Left ventricle myocardium inferior (tissue), 1 donor: ENCODE measurements at places on chromosomes 12 and 14. TPM values are rescaled to one million over a fixed set of nuclear protein-coding genes. Genes with fewer than 3 reads are reported as not detected.

Gene CDH24
- 2.1 TPM for total RNA-seq

Gene RPGRIP1
- 0.30 TPM for total RNA-seq

GRCh38 chr12:39227218-39227617, 215.7 kb downstream of the KIF21A start:
- H3K27ac ChIP-seq, result no peak overlapping the region
- H3K4me3 ChIP-seq, result no peak overlapping the region
- H3K4me1 ChIP-seq, result no peaks in the 10 kb centered on the region

Gene ADIPOR2
- 40.5 TPM for total RNA-seq

DNA sequence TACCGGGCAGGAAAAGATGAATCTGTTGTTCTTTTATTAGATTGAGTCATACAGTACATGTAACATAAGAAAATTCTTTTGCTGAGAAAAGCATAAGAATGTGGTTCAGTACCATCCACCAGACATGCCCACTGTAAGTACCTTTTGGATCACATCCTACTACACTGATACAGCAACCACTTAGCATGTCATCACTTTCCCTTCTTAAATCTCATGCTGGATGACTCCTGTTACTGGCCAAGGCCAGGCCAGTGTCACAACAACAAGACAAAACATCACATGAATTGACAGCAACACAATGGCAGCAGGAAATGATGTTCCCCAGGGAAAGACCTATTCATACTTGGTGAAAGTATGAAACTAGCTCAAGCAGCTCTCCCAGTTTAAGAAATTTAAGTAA, 46.4 kb downstream of the STXBP6 start:
- no peaks in the 10 kb centered on the region for H3K27me3 ChIP-seq
- peaks cover 86% of the 10 kb centered on the region for H3K4me1 ChIP-seq
- no peak overlapping the region for H3K4me3 ChIP-seq
- no peak for DNase-seq
- H3K27ac ChIP-seq, result peak overlapping the region; percentile 73
- H3K36me3 ChIP-seq, result no peaks in the 10 kb centered on the region
